ENCODE measurements at places on chromosomes 1 and 21.

DNA sequence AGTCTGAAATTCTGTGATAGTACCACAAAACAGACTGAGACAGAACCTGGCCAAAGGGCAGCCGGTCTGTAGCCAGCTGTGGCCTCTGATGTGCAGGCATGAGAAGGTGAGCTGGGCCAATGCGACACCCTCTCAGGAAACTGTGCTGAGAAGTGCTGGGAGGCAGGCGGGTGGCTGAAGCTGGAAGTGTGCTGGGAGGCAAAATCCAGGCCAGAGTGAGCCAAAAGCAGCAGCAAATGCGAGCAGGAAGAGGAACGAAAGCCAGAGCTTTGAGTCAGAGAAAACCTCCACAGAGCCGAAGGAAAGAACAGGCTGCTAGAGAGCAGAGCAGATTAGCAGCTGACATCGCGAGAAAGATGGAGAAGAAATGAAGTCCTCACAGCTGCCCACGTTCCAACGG, 10.2 kb upstream of the ATP13A2 start:
- DNase-seq: no peak

- DNase-seq: no peak
Observed at GRCh38 chr1:2408859-2409276, 3.5 kb downstream of the PEX10 start.

GRCh38 chr1:181131255-181131941, 42.9 kb downstream of the IER5 start:
- DNase-seq: no peak

- DNase-seq: no peak
Observed at GRCh38 chr21:43613755-43614638, 45.3 kb downstream of the HSF2BP start.

- DNase-seq: peak; percentile 53
Observed at GRCh38 chr1:175146529-175147213, 45.9 kb downstream of the KIAA0040 start.

DNA sequence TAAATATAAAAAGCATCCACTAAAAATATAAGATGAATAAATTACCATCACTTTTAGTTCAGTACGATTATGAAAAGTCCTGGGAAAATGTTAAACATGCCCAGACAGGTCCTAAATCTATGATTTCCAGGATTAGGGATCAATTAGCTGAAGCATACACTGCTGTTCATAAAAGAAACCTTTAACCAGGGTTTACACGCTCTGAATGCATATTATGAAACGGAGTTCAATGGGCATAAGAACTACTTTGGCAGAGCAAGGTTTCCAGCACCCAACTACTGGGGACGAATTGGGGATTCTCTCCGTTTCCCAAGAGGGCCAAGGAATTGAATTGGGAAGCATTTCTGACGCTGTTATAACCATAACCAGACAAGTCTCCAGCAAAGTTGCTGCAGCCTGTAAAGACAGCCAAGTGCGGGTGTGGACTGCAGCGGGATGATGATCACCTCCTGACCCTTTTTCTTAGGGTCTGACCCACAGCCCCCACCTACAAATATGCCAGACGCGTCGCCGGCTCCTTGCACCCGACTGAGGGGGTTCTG, 1.6 kb downstream of the SLC30A1 start:
- DNase-seq: no peak

DNA sequence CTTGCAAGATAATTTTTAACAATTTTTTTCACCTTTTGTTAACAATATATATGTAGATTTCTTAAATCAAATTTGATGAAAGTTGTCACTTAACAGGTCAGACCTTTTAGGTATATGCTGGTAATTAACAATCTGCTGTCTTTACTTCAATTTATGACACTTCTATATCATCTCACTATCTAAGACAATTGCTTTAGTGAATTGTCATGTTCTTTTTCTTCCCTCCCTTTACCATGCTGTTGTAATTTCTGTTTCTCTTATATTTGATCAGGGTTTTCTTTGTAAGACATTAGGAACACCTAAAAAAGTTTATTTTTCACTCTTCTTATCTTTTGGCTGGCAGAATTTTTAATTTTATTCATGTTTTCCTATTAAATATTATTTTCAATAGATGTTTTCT, 2.0 kb downstream of the IFI16 start:
- no peak for DNase-seq

DNA sequence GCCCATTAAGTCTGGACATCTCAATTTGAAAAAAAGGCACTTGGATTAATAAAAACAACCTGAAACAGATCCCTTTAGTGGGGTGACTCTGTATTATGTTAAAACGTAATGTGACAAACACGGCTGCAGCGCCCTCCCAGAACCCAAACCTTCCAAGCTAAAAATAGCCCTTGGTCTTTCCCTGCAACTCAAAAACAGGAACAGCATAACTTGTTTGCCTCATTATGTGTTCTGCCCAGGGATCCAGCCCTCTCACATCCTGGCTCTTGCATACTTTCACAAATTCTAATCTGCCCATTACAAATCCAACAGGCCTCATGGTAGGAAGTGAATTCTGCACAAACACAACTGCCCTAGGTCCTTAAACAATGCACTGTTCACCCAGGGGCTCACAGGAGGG, 94.7 kb upstream of the GADD45A start:
- no peak for DNase-seq

GRCh38 chr1:8844501-8845006, 27.1 kb upstream of the RERE start:
- DNase-seq: no peak

GRCh38 chr1:27349784-27350662, 8.2 kb downstream of the SYTL1 start:
- DNase-seq: no peak

GRCh38 chr1:76075877-76076276, 1.3 kb downstream of the ST6GALNAC3 start:
- no peak for DNase-seq

DNA sequence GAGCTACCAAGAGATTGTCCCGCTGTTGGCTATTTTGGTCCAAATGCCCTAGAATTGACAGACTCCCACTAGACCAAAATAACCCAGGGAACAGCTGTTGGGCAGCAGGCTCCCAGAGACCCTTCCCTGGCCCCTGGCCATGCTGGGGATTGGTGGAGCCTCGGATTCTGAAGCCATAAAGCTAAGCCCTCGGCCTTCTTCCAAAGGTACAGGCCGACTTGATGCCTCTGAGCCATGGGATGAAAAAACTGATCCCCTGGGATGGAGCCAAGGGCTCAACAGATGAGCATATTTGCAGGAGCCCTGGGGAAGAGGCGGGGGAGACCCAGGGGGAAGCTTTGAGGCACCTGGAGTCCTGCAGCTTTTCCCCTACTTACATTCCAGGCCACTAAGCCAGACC, 1.0 kb upstream of the LRRC38 start:
- no peak for DNase-seq

DNA sequence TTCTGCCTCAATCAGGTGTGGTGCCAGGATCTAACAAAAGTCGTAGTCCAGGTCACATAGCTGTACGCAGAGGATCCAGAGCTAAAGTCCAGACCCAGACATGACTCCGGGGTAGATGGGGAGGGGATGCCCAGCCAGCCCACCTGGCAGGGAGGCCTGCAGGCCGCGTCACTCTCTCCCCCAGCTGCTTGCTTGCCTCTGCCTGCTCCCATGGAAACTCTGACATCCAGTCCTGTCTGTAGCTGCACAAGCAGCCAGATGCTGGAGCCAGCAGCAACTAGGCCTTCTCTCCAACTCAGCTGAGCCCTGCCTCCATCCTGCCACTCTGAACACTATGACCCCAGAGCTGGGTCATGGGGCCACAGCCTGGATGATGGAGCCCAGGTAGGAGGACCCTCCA, 8.1 kb downstream of the COL8A2 start:
- no peak for DNase-seq

GRCh38 chr1:10677491-10678391, 118.7 kb downstream of the CASZ1 start:
- no peak for DNase-seq

GRCh38 chr1:228312136-228312764, 94.4 kb downstream of the TRIM11 start:
- no peak for DNase-seq

- DNase-seq: no peak
Observed at GRCh38 chr1:16971341-16972188, 8.9 kb downstream of the MFAP2 start.

All from naive thymus-derived CD8-positive, alpha-beta T cell (primary cell).